RWPE2 (cell line): ENCODE measurements at places on chromosomes 4 and X.

DNA sequence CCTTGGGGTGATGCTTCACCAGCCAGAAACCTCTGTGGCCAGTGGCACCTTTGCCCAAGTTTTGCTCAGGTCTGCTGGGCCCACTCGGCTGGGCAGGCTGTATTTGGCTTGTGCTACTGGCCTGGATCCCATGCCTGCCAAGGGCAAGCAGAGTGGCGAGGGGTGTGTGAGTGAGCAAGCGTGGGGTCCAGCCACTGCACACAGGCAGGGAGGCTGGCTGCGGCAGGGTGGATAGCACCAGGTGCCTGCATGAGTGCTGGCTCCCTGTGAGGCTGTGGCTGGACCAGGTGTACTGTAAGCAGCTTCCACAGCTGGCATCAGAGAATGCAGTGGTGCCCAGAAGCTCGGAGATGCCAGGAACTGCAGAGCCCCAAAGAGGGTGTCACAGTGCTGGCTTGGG is 478.5 kb downstream of the STPG2 start:
- DNase-seq, result no peak

- DNase-seq, result no peak
These were observed 100.6 kb upstream of the F9 start for GRCh38 chrX:139429913-139430312.

DNA sequence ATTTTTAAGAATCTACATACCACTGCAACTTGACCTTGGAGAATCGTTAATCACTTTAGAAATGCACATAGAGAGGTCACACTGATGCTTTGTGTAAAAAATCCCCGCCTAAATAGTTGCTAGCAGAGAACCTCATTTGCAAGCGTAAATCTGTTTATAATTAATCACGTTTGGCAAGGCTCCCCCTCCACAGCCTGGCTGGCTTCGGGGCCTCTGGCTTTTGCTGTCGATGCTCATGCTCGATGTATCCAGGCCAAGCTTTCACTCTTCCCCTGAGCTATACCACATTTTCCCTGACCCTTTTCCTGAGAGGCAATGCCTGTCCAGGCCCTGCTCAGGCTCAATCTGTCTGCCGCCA is 23.4 kb downstream of the CYTL1 start:
- DNase-seq, result no peak

GRCh38 chr4:55014876-55015275 is 110.5 kb downstream of the KDR start:
- DNase-seq, result no peak

GRCh38 chrX:23610495-23610894 is 56.8 kb upstream of the PRDX4 start:
- DNase-seq, result no peak

- DNase-seq, result no peak
These were observed 618.2 kb upstream of the PCDH10 start for GRCh38 chr4:132530861-132531260.

DNA sequence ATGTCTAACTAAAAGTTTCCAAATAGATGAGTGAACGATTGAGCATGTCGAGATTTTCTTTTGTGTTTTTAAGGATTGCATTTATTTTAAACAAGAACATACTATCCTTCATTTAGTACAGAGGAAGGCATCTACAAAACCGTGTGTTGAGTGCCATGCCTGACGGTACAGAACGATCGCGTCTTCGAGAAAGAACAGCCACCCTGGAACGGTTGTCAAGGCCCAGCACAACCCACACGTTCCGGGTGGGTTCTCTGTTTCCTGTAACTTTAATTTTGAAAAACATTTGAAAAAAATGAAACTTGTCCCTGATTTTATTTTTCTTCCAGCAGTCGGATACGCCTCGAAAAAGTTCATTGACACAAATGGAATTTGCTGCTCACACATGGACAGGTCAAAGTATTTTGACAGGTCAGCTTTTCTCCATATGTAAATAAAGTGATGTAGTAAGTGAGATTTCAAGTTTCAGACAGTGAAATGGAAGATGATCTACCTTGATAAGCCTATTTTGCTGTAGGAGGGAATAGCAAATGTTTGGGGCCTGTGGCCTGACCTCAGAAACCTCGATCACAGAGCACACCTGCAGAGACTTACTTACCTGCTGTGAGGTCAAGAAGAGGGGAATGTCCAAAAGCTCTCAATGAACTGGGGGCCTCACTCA is 24.4 kb upstream of the CYP4V2 start:
- no peak for DNase-seq

GRCh38 chr4:99833756-99834155 is 17.1 kb downstream of the DAPP1 start:
- no peak for DNase-seq

GRCh38 chr4:182124359-182124758 is 118.8 kb upstream of the TENM3 start:
- DNase-seq, result no peak

DNA sequence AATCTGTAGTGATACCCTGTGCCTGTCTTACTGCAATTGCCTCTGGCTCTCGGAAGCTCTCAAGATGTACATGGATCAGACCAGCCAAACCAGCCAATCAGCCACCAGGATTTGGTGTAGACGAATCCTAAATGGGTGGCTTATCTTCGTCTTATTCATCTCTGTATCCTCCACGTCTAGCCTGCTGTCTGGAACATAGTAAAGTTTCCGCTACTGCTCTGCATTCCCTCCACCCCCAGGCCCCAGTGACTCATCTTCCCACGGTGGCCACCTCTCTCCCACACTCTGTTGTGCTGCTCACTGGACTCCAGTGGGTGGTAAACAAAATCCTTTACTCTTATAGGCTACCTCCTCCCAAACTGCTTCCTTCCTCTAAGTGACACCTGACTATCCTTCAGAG is 37.8 kb downstream of the SEPTIN6 start:
- no peak for DNase-seq

- no peak for DNase-seq
These were observed 63.2 kb upstream of the FBXW7 start for GRCh38 chr4:152599095-152599494.

DNA sequence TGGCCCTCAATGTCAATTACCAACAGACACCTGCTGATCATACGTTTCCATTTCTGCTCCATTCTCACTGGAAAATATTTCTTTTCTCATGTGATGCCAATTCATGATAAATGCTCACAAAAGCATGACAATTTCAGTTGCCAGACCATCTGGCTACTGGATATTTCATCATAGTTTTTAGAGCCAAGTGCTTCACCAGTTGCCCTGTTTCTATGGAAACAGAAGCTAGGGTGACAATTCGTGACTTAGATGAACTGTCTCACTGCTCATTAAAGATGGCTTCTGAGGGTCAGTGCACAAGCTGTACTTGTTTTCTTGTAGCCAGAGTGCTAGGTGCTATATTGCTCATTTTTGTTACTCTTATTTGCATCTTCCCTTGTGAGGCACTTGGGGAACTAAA is 184.9 kb downstream of the COMMD8 start:
- no peak for DNase-seq

DNA sequence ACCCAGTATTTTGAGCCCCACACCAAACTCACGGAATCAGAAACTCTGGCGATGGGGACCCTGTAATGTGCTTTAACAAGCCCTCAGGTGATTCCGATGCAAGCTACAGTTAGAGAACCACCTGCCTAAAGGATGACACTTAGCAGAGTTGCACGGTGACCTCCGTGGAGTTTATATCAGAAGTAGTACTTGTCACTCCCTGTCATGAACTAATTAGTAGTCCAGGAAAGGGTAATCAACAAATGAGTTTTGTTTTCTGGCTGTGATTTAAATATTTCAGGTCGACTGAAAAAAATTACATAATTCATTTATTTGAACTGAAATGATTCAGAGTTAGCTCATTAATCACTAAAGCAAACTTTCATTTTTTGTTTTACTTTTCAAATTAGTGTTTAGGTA is 56.4 kb downstream of the TMA16 start:
- no peak for DNase-seq

GRCh38 chrX:39679497-39680157 is 418.1 kb downstream of the BCOR start:
- DNase-seq, result no peak

- DNase-seq, result no peak
These were observed 21.0 kb upstream of the TMSB15B start for GRCh38 chrX:103941201-103941975.

DNA sequence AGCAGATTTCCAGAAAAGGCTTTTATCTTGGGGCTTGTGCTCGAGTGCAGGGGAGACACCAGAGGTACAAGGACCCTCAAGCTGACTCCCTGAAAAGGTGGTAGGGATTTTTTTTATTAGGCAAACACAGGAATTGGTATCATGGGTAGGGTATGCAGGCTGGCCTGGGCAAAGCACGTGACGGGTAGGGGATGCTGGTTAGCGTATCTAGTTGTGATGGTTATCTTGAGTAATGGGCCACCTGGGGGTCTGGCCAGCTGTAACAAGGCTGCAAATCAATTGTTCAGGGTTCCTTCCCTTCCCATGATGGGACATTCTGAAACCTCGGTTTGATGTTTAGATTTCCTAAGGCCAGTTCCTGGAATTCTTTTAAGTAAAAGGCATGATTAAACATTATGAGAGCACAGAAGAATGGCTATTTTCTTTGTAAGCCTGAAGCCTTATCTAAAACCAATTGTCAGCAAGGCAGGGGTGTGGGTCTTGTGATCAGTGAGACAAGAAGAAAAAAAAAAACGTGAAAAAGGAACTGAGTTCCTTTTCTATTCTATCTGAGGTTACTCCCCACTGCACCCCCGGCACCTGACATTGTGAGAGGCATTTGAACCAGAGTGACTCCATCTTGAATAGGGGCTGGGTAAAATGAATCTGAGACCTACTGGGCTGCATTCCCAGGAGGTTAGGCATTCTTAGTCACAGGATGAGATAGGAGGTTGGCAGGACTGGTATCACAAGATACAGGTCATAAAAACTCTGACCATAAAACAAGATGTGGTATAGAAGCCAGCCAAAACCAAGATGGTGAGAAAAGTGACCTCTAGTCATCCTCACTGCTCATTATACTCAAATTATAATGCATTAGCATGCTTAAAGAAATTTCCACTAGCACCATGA is 64.2 kb upstream of the S100G start:
- no peak for DNase-seq
